ENCODE measurements at places on chromosomes 12 and 14.

- DNase-seq: no peak
Measured at GRCh38 chr14:57883061-57883460, 17.2 kb upstream of the SLC35F4 start.

DNA sequence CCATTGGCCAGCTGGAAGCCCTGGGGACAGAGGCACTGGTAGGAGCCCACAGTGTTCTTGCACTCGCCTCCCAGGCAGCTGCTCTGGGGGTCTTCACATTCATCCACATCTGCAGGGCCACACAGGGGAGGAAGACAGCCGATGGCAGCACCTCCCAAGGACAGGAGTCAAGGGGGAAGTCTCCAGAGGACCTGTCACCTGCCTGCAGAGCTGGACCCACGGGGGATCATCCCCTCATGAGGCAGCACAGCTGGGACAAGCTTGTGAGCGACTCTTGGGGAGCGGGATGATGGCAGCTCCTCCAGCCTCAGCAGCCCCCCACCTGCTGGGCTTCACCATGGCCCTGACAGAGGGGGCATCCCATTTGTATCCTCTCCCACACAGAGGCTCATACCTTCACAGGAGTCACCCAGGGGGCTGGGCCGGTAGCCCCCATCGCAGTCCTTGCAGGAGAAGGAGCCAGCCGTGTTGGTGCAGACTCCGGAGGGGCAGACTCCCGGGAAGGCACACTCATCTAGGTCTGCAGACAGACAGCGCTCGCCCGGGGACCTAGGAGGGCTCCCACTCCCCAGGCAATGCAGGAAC lies 15.4 kb downstream of the ISCA2 start:
- no peak for DNase-seq

GRCh38 chr14:95370076-95370475 lies 50.4 kb upstream of the CLMN start:
- DNase-seq: no peak

GRCh38 chr12:110531741-110532333 lies 29.7 kb downstream of the RAD9B start:
- peak; percentile 34 for DNase-seq

- no peak for DNase-seq
Measured at GRCh38 chr14:54533100-54533499, 23.4 kb downstream of the CGRRF1 start.

DNA sequence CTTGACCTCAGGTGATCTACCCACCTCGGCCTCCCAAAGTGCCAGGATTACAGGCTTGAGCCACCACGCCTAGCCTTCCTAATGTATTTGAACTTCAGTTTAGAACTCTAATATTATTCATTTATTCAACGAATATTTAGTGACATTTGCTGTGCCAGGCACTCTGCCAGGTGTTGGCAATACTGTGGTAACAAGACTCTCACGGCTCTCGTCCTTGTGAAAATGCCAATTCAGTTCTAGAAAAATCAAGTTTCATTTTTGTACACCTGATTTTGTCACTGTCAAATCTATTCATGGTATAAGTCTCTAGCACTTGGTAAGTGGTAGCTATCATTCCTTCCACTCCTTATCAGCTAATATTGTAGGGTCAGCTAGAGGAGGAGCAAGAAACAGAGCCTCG lies 6.3 kb upstream of the PWP1 start:
- no peak for DNase-seq

GRCh38 chr14:21734457-21735074 lies 60.9 kb upstream of the OR4E1 start:
- DNase-seq: peak; percentile 70

DNA sequence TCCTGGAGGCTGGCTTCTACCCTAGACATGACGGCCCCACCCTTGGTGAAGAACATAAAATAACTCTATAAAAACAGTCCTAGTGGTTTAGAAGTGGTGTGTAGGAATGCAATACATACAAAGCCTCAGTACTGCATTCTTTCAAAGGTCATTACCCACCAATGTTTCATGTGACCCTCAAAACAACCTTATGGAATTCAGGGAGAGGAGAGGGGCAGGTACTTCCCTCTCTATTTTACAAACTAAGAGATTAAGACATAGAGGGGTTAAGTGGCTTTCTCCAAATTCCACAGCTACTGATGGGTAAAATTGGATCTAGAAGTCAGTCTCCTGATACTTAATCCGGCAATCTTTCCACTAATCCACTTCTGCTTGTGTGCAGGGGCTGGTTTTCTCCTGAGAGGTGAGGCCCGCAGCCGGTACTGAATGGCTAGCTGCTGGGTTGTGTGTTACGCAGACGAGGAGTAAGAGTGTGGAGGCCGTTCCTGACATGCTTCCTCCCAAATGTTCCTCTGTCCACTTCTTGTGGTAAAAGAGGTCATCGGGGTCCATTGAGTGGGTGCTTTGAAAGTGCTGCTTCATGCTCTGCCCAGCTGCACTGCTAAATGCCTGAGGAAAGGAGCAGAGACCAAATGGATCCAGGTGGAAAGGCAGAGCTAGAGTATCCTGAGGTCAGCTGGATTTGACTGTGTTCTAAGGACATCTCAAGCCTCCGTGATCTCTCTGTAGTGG lies 16.2 kb downstream of the SLC7A8 start:
- no peak for DNase-seq

DNA sequence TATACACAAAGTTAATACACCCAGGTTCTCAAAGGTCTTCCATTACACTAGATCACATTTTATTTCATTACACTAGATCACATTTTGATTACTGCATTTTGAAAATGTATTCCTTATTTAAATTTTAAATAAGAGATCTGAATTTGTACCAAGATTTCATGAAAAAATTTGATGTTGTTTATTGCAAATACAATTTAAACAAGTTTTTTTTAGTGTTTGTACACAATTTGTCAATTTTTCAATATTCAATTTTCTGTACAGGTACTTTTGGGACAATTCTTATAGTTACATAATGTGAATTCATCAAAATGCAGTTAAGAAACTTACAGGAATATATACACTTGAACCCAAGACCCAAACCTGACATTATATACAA lies 14.3 kb downstream of the SLC38A2 start:
- DNase-seq: no peak

DNA sequence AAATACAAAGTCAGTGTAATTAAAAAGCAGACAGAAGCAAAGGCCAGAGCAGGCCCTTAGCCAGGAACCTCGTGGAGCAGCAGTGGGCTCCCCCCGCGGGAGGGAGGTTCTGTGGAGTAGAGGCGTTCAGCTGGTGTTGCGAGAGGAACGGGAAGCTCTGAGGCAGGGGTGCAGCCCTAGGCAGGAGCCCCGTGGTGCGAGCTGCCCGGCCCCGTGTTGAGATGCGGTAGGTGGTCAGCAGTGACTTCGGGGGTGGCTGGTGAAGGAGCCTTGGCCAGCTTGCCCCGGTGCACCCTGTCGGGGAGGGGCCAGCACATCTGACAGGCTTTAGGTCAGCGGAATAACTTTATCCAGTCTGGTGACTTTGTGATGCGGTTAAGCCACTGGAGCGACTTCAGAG lies 46.2 kb downstream of the SFSWAP start:
- DNase-seq: no peak

- peak; percentile 34 for DNase-seq
Measured at GRCh38 chr12:81128930-81129554, 51.2 kb downstream of the ACSS3 start.

DNA sequence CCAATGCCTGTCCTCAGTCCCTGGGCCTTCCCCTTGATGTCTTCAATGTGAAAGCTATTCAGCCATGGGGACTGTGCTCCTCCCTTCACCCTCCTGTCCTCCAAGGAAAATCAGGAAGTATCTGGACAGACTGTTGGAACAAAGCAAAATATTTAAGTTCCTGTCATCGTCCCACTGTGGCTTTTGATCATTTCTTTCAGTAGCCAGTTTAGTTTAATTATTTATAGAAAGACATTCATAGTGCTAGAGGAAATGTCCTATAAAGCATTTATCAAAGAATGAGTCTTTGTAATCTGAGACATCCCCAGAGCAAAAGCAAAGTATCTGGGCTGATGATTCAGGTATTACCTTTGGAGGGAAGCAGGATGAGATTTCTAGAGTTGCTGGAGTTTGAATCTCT lies 254.1 kb downstream of the NRXN3 start:
- no peak for DNase-seq

DNA sequence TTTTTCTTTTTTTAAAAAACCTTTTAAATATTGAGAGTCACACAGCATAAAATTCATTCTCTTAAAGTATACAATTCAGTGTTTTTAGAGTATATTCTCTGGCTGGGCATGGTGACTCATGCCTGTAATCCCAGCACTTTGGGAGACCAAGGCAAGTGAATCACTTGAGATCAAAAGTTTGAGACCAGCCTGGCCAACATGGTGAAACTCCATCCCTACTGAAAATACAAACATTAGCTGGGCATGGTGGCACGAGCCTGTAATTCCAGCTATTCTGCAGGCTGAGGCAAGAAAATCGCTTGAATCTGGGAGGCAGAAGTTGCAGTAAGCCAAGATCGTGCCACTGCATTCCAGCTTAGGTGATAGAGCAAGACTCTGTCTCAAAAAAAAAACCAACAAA lies 68.4 kb upstream of the BCAT1 start:
- no peak for DNase-seq

GRCh38 chr12:13905794-13906193 lies 75.6 kb downstream of the GRIN2B start:
- no peak for DNase-seq

- no peak for DNase-seq
Measured at GRCh38 chr14:94014382-94014781, 11.8 kb upstream of the OTUB2 start.

DNA sequence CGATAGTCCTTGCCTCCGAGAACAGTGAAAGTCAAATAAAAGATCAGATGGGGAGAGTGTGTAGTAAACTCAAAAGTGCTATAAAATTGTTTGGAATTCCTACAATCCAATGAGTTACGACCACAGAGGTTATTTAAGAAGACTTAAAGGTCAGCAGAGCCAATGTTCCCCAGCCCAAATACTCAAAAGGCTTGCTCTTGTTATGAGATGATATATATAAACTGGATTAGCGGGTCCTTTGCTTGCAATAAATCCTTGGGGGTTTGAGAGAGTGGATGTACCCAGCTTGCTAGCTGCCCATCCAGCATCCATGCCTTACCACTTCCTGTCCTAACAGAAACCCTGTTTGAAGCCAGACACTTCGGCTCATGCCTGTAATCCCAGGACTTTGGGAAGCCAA lies 29.0 kb upstream of the MED13L start:
- DNase-seq: no peak

DNA sequence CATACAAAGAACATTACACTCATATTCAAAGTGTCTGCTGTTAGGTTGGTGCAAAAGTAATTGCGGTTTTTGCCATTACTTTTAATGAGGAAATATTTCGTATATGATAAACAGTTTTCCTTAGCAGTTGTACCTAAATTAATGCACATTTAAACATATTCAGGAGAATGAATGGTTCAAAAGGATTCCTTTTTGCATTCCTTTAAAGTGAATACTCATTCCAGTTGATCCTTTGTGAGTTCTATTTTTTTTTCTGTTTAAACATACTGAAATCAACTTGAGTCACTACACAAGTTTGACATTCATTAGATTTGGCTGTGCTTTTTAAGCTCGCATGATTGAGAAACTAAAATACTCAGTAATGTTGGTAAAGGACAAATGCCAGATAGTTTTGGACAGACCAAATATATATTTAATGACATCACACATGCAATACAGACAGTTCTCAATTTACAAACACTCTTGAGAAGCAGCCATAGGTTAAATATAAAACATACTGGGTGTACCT lies 13.8 kb upstream of the SLC38A2 start:
- no peak for DNase-seq

DNA sequence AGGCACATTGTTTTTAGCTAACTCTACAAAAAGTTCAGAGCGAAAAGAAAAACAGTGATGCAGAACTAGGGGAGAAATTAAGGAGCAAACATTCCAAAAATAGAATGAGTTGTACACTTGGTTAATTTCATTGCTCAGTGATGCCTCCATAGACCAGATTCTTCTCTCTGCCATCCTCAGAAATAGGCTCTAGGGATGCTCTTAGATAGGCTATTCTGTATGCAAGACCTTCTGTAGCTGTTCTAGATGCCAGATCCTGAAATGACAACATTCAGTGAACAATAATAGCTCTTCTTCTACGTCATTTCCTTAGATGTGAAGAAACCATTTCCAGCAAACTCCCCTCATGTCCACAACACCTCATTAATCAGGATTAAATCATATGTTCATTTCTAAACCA lies 466.3 kb downstream of the DIO2 start:
- DNase-seq: no peak

DNA sequence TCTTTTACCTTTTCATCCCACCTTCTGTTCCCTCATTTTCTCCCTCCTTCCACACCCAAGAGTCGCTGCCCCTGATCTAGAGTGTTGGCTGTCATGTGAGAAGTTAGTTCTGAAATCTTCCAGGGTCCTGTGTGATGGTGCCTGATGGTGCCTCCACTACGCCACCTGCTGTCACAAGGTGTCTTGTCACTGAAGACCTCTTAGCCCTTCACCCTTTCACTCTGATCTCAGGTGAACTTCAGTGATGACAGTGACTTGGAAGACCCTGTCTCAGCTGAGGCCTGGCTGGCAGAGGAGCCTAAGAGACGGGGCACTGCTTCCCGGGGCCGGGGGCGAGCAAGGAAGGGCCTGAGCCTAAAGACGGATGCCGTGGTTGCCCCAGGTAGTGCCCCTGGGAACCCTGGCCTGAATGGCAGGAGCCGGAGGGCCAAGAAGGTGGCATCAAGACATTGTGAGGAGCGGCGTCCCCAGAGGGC lies 7.6 kb upstream of the PFDN5 start:
- DNase-seq: peak; percentile 70

- peak; percentile 61 for DNase-seq
Measured at GRCh38 chr14:49977126-49977841, 84.4 kb downstream of the ARF6 start.

GRCh38 chr12:51869496-51869865 lies 18.4 kb upstream of the ANKRD33 start:
- no peak for DNase-seq

DNA sequence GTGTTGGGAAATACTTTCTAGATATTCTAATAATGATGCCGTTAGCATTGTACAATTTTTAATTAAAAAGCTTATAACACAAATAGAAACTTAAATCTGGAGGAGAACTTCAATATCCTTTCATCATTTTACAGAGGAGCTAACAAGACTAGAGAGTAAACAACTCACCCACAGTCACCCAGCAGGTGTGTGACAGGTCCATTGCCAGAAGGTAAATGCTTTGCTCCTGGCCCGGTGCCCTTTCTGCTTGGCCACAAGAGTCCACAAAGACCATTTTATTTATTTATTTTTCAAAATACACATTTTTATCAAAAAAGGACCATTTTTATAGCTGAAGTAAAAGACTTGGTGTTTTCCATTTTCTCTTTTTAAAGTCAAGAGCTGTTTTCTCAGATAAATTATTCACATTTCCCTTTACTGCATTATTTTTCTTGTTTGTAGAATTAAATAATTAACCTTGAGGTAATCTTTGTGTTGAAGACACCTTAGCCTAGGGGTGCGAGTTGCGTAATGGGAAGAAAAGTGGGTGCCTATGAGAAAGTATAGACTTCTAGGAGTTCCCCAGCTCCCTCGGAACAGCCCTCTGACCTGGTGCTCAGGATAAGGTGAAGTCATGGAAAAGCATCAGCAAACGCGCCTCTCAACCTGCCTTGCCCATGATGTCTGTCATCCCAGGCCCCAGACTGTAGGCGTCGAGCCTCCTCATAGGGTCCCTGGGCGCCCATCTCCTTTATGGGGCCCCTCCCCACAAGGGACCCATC lies 26.3 kb upstream of the AMIGO2 start:
- DNase-seq: no peak

GRCh38 chr12:128571906-128572810 lies 251.6 kb downstream of the SLC15A4 start:
- no peak for DNase-seq

- DNase-seq: peak; percentile 72
Measured at GRCh38 chr14:22505697-22506377, 83.2 kb downstream of the DAD1 start.

Data from activated CD4-positive, alpha-beta T cell treated with anti-CD3 and anti-CD28 coated beads, Interleukin-2, Interleukin-6, amounts not matched to agents 100 ng/mL and 50 ng/mL, durations not matched to agents 16 hours and 8 hours (primary cell).